Stimulated activated CD8-positive, alpha-beta memory T cell treated with anti-CD3 and anti-CD28 coated beads, Interleukin-15, amount 100 ng/mL, for 4 hours (primary cell): ENCODE measurements at places on chromosomes 3 and 15.

GRCh38 chr15:97174886-97175540 lies 785.5 kb upstream of the ARRDC4 start:
- DNase-seq = no peak

DNA sequence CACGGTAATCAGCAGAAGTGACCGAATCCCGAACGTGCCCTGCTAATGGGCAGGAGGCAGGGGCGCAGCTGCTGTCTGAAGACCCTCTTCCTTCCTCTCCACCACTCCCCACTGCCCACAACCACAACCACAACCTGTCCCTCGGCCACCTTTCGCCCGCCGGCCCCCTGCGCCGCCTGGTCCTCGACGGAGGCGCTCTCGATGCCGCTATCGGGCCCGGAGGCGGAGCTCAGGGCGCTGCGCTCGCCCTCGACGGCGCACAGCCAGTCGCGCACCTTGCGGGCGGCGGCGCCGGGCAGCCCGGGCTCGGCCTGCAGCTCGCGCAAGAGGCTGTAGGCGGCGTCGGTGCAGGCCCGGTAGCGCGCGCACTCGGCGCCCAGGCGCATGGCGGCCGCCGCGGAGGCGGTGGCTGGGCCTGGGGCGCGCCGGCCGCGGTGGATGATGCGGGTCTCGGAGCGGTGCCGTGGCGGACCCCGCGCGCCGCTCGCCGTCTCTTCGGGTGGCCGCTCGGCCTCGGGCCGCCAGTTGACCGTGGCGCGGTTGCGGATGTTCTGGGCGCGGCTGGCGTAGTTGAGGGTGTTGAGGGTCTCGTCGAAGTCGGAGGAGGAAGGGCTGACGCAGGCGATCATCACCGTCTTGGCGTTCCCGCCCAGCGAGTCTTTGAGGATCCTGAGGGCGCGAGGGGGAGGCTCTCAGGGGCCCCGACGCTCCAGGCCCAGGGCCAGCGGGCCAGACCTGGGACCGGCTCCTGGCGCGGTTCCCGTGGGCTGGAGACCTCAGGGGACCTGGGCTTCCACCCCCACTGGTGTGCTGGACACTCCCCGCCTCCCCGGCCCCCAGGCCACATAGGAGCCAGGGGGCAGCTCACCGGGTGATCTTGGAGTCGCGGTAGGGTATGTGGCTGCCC lies 6.9 kb downstream of the KIF7 start:
- DNase-seq = no peak

DNA sequence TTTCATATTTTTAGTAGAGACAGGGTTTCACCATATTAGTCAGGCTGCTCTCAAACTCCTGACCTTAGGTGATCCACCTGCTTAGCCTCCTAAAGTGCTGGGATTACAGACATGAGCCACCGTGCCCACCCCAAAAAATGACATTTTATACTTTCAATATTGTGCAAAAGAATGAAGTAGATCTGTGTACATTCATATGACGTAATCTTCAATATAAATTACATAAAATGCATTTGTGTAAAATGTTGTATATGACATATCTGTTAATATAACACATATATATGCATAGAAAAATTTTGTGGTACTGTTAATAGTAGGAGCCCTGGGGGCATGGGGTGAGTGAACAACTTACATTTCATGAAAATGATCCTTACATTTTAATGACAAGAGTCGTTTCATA lies 71.7 kb downstream of the RYR3 start:
- DNase-seq = no peak

DNA sequence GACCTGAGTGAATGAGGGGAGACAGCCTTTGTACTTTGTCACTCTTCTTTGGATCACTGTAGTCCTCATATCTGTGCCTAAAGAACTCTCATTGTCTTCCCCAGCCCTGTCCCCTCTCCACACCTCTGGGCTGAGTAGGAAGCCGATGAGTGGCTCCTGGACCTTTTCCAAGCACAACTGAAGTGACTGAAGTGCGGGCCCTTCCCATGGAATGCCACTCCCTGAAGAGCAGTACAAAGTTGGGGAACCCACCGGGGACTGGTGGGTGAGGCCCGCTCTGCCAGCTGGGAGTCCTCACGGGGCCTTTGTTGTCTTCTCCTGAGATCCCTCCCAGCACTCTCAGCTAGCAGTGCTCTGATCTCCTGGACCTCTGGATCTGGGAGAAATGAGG lies 90.1 kb downstream of the AAGAB start:
- DNase-seq = no peak

DNA sequence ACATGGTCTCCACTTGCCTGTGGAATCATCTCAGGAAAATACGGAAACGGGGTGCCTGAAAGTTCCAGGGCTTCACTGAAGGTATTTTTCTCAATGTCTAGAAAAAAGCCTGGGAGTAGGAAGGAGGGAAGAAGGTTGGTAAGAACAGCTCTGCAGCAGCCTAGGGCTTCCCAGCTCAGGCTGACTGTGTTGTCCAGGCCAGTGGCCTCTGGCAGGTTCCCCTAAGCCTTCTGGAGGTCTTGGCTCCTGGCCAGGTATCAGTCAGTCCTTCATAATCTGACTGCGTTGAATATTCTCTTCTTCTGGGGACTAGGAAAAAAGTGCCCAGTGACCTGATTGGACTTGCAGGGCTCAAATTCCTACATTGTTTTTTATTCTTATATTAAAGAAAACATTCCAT lies 38.6 kb downstream of the SSR3 start:
- no peak for DNase-seq

DNA sequence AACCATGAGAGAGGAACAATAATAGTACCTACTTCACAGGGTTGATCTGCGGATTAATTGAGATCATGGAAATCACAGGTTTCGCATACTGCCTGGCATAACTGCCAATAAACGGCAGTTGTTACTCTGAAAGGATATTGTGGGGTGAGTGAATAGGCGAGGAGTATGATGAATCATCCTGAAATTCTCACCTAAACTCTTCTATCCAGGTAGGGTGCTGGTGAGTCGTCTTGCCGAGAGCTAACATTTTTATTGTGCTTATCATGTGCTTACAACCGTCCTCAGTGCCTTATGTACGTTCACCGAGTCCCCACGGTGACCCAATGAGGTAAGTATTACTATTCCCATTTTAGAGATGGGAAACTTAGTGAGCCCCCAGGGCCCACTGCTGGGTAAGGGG lies 52.4 kb upstream of the SRGAP3 start:
- DNase-seq = no peak

- no peak for DNase-seq
These were observed 66.9 kb downstream of the BFSP2 start for GRCh38 chr3:133466531-133467386.

DNA sequence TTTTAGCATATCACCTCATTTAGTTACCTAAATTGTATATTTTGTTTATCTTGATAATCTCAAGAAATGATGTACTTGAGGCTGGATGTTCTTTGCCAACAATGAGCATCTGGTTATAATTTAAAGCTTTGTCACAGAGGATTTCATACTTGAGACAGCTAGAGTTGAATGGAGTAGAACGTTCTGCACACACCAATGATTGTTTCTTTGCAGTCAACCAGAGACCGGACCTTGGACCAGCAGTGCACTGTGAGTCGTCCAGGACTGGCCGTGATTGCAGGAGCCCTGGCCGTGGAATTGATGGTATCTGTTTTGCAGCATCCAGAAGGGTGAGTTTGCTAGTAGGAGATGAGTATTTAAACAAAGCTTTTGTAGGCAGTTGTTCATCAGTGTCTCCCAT lies 90.4 kb downstream of the ATG7 start:
- DNase-seq = no peak

DNA sequence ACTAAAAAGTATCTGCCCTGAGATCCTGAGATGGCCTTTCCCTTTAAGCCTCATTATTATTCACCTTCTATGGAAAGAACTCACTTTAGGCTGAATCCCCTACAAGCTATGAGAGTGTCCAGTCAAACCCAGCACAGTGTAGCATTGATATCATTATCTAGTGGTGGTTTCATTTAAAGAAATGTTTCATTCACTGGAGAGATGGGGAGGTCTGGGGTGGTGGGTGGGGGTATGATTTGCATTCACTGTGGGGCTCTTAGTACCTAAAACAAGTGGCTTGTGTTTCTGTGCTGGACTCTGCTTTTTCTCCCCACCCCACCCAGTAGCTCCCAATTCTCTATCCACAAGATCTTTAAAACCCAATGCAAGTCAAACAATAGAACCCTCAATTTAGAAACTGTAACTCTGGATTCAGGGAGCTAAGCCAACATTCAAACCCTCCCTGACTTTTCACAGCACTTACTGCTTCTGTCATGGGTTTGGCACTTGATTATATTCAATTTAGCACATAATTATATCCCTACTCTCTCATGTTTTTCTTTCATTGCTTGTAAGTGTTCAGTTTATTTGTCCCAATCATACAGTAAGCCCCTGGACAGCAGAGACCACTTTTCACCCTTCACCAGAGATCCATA lies 310.5 kb upstream of the THBS1 start:
- DNase-seq = no peak

DNA sequence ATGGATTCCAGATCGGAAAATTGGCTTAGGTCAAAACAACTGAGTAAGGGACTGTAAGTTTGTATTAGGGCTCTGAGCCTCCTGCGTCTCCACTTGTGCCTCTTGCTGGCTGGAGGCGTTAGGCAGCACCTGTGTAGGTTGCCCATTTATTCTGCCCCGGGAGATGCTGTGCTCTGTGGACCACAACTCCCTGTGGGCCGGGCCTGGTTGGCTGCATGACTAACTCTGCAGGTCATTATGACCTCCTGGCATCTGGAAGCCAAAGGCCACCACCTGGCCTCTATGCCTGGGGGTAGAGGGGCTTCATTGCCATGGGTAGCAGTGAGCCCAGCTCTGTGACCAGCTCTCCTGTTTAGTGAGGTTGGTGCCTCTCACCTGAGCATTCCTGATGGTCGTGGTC lies 36.0 kb upstream of the BDH1 start:
- DNase-seq = no peak

- no peak for DNase-seq
These were observed 936.6 kb downstream of the ZPLD1 start for GRCh38 chr3:103371411-103371810.

- DNase-seq = no peak
These were observed 21.2 kb downstream of the RAD51 start for GRCh38 chr15:40716165-40716564.

GRCh38 chr15:60390871-60391501 lies 6.8 kb downstream of the ANXA2 start:
- DNase-seq = no peak

DNA sequence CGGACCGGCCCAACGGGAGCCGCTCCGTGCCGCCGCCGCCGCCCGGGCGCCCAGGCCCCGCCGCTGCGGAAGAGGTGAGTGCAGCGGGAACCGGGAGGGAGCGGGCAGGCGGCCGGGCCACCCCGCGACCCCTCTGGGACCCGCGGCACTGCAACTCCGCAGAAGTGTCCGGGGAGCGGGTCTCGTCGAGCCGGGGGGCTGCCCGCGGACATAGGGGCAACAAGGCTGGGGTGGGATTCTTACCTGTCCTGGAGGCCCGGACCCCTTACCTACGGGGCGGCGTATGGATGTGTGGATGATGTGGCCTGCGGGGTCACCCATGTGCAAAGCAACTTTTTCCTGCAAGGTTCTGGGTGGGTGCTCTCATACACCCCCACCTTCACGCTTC lies 361 bp downstream of the SEMA3F start:
- DNase-seq = no peak

GRCh38 chr3:189375532-189375931 lies 203.8 kb downstream of the TPRG1 start:
- DNase-seq = no peak

GRCh38 chr3:46442576-46443530 lies 21.9 kb downstream of the LTF start:
- DNase-seq = no peak

GRCh38 chr3:136735103-136735502 lies 17.1 kb downstream of the STAG1 start:
- DNase-seq = no peak

- DNase-seq = no peak
These were observed 135.6 kb downstream of the ALCAM start for GRCh38 chr3:105502333-105502732.

DNA sequence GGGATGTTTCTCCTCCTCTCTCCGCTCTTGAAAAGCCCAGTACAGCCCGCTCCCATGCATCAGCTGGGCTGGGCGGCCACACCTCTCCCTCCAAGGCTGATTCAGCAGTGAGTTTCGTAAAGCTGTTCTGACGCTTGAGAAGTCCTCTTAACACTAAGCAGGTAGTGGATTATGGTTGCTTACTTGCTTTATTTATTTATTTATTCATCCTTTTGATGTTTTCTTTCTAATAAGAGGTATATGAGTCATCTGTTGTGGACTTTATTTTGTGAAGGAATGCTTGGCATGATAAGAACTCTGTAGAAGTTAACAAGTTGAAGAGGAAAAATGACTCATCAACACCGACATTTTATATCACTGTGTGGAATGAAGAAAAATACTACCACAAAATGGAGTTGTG lies 285.0 kb downstream of the SQOR start:
- DNase-seq = no peak

DNA sequence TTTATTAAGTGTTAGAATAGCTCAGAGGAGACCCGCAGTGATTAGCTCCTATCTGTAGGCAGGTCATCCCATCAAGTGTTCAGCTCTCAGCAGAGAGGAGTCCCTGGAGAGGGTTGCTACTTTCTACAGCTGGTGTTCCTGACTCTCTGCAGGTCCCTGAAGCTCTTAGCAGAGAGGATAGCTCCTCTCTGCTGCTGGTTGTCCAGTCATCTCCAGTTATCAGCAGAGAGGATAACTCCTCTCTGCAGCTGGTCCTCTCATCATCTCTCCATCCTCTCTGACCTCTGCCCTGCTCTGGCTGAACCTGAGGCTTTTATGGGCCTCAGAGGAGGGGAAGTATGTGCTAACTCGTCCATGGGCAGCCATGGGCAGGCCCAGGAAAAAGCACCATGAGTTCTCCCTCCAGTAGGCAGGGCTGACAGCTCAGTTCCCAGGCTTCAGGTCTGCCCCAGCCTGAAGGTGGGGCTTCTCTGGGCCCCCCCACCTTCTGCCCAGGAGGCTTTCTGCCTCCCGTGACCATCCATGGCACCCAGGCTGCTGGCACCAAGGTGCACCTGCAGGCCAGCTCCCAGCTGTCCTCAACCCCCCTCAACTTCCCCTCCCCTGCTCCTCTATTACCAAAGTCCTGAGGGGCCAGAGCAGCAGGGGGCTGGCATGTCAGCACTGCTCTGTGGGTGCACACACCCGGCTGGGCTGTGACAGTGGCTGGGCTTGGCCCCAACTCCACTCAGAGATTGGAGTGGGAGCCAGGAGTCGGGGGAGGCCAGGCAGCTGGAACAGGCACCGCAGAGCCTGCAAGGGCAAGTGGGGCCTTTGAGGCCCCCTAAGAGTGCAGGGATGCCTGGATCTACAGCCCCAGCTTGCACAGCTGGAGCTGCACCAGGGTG lies 98.9 kb upstream of the FRMD4B start:
- no peak for DNase-seq

DNA sequence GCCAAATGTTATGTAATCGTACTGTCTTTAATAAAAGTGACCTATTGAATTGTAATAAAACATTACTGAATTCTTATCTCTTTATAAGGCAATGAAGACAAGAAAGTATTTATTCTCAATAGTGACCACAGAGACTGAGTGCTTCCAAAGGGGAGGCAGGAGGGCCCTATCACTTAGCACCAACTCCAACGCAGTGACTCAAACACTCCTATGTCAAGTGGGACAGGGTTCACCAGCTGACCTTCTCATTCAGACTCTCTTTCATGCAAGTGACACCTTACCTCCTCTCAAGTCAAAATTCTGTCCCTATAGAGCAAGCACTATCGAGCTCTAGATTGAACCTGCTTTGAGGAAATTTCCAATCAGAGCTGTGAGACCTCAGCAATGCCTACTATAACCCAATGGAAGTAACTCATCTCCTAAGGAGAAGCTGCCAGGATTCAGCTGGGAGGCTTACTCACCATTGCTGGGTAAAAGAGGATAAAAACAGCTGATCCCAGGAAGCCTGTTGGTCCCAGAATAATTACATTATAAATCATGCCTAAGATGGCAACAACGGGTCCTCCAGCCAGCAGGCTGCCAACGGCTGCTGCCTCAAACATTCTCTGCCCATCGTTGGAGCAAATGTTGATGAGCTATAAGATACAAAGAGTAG lies 35.6 kb downstream of the ABCC5 start:
- no peak for DNase-seq
